ENCODE measurements at places on chromosomes 6 and 20. TPM values are rescaled to one million over a fixed set of nuclear protein-coding genes. Genes with fewer than 3 reads are reported as not detected.

- no peak for DNase-seq
These were observed 42.1 kb upstream of the TMEM30A start for GRCh38 chr6:75326557-75327258.

DNA sequence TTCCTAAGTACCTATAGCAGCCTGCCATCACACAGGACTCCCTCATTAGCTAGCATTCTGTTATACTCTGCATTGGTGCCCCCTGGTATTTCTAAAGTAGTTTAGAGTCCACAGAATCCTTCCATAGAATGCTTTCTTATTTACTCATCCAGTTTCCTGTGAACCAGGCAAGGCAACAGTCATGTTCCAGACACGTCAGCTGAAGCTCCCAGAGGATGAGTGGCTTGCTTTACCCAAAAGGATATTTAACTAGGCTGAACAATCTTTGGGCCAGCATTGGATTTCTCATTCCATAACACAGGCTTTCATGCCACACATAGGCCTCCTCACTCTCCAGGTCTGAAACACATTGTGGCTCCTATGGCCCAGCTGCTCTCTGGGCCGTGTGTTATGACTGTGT lies 203.8 kb upstream of the MAP3K7 start:
- DNase-seq = no peak

GRCh38 chr6:43011207-43011606 lies 2.5 kb downstream of the MEA1 start:
- no peak for DNase-seq

Gene TMEM217
- total RNA-seq = 2.0 TPM

DNA sequence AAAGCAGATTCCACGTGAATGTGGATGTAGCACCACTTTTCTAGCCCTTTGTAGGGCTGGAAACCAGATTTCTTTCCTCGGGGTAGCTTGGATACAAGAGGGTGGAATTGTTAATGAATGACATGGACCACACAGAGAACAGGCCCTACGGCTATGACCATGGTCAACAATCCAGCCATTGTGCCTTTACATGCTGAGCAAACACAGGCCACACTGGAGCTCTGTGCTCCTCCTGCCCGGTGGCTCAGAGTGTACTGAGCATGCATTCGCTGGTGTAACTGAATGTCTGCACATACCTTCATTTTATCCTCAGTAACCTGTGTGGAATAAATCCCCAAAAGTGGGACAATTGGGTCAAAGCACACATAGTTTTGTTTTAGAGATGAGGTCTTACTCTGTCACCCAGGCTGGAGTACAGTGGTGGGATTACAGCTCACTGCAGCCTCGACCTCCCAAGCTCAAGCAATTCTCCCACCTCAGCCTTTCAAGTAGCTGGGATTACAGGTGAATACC lies 32.8 kb downstream of the LRP11 start:
- DNase-seq = no peak

- no peak for DNase-seq
These were observed 62.1 kb downstream of the FOXO3 start for GRCh38 chr6:108622641-108623298.

DNA sequence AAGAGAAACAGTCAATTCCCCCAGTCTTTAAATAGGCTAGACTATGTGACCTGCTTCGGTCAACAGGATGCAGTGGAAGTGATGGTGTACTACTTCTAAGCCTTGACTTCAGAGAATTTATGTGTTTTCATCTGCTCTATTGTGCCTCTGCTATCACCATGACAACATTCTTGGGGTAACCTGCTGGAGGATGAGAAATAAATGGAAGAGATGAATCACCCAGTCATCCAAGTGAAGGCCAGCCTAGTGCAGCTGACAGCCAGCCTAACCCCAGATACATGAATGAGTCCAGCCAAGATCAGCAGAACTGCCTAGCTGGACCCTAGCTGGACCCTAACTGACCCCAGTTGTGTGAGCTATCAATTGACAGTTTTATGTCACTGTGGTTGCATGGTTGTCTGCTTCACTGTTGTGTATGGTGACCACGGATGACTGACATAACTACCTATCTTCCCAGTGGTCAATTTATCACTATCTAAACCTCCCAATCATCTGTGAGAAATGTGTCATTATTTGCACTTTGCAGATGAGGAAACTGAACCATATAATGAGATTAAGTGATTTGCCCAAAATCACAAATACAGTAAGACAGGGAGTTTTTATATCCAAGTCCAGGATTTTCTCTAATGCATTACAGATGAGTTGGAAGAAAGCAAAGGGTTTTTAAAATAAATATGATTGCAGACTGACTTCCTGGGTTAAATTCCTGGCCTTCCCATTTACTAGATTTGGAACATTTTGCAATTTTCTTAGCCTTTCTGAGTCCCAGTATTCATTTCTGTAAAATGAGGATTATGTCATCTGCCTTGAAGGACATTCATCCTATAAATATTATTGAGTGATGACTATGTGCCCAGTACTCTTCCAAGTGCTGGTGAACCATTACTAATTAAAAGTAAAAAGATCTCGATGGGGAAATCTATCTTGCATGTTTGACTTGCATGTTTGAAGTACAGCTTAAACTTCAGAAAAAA lies 136.4 kb upstream of the PLCB4 start:
- DNase-seq = no peak

Gene CAGE1
- total RNA-seq = 0.09 TPM

DNA sequence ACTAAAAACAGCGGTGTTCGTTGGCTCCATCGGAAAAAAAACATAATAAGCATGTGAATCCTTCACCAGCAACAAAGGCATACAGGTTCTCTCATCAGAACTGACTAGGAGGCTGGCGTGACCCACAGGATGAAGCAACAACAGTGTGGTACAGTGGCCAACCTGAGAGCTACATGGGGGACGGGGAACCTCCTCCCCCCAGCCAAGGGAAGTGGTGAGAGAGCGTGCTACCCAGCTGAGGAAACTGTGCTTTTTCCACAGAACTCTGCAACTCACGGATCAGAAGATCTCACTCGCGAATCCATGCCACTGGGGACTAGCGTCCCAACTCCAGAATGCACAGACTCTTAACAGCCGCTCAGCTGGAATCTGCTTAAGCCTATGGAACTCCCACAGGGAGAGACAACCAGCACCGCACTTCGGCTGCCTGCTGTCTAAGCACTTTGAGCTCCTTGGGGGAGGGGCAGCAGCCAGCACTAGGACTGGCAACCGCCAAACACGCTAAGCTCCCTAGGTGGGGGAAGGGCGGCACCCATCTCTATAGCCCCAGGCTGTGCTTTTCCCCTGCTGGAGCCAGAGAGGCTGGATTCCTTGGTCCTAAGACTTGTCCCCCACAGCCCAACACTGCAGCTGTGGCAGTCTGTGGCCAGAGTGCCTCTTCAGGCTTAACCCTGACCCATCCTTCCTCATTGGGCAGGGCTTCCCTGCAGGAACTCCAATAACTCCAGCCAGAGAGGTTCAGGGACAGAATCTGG lies 538.3 kb upstream of the BTBD3 start:
- DNase-seq = no peak
